Right forelimb (tissue), 1 donor: ENCODE measurements at places on chromosomes 1 and 21.

GRCh38 chr1:239386453-239387303 lies at the start of gene CHRM3:
CHRM3 (plus strand) TSS chr1:239386568; CDS start chr1:239907452, 520,884 bp downstream.
- peak; percentile 71 for DNase-seq

GRCh38 chr1:230328342-230329015 lies 97.7 kb downstream of the PGBD5 start:
- DNase-seq, result no peak

GRCh38 chr1:31514117-31514516 lies 62.2 kb upstream of the TINAGL1 start:
- DNase-seq, result no peak

GRCh38 chr1:12037486-12038355 lies 18.4 kb downstream of the MIIP start:
- DNase-seq, result no peak

GRCh38 chr1:214251354-214251753 lies 29.6 kb upstream of the SMYD2 start:
- DNase-seq, result no peak

DNA sequence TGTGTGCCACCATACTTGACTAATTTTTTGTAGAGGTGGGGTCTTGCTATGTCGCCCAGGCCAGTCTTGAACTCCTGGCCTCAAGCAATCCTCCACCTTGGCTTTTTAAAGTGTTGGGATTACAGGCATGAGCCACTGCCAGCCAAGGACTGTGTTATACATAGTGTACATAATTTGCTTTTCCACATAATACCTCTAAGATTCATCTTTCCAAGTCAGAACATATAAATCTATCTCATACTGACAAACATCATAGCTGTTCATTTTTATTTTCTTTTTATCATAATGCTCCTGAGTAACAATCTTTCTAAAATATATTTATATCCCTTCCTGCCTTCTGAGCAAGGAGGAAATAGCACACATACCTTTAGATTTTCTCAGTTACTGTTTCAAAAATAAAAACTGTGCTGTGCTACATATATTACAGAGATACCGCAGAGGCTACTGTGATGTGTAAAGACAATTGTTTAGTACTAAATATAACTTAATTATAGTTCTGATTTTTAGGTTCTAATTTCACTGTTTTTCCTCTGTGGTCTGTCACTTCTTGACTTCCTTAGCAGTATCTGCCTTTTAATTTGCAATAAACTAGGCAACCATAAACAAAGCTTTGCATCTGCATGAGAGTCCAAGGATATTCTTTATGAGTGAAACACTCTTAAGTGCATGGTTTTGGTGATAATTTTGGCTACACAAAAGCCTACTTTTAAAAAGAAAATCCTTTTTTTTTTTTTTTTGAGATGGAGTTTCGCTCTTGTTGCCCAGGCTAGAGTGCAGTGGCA lies 59.3 kb downstream of the EYA3 start:
- no peak for DNase-seq

DNA sequence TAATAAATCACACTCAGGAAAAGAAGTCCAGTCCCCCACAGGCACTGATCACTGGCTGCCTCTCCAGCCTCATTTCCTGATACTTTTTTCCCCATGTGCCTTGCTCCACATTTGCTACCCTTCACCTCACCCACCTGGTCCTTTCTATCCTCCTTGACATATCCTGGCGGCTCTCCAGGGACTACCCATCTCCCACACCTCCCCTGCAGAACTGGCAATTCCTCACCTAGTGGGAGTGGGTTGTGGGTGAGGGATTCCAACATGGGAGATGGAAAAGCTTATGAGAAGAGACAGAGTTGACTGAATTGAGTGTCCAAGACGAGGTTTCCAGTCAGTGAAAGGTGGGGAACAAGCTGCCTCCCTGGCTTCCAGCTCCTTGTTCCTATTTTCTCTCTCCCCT lies 69.6 kb downstream of the FCRL5 start:
- no peak for DNase-seq

DNA sequence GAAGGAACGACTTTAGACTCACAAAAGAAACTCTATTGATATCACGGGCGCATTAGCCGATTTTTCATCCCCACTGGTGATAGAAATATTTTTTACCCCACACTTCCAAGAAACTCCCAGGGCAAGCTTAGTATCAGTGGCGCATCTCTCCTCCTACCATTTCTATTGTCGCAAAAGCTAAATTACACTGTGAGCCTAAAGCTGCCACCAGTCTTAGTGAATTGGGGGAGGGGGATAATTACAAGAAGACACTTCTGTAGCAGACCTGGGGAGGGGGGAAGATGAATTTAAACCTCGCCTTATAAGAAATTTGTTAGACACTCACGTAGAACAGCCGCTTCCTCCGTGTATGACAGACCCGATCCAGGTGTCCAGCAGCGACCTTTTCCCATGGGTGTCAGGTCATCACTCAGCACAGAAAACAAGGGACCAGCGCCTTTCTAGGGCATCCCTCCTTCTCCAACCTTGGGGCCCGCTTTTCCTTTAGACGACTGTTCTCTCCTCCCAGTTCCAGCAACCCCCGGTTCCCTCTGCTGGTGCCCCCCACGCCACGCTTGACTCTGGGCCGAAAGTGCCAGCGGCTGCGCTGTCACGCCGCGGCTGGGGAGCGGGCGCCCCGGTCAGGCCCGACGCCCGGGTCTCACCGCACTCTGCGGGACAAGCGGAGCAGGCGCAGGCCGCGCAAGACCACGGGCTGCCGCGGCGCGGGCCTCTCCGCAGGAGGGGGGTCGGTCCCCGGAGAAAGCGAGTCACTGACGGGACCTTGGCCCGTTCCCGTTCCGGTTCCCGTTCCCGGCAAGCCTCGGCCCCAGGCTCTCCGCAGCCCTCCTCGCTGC lies 821 bp downstream of the PHC2 start:
- DNase-seq, result peak; percentile 65

DNA sequence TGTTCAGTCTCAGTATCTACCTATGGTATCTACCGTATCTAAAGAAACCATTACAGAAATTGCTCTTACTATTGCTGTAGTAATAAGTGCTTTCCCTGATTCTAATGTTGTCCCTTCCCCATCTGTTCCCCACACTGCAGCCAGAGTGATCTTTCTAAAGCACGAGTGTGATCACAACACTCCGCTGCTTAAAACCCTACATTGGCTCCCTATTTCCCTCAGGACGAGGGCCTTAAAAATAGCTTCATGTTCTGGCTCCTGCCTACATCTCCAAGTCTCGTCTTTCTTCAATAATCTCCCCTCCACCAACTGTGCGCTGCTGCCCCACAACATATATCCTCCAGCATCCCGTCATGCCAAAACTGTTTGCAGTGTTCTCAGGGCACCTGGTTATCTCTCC lies 150.6 kb downstream of the SDCCAG8 start:
- no peak for DNase-seq

- no peak for DNase-seq
Observed at GRCh38 chr1:72285074-72285425, 2.7 kb upstream of the NEGR1 start.

DNA sequence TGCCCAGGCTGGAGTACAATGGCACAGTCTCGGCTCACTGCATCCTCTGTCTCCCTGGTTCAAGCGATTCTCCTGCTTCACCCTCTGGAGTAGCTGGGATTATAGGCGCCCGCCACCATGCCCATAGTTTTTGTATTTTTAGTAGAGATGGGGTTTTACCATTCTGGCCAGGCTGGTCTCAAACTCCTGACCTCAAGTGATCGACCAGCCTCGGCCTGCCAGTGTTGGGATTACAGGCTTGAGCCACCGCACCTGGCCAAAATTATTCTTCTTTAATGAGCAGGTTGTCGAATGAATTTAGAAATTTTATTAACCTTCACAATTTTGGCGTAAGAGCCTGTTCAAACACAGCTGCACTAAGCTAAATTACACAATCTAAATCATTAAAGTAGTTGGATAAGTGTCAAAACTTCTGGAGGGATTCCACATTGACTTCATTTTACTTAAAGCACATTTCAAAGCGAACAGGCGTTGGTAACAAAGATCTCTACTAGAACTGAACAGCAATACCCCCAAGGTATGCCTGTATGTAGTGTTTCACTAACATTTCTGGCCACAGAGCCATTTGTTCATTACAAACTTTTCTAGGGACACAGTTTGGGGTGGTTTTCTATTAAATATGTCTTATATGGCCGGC lies 5.2 kb upstream of the CTH start:
- DNase-seq, result no peak

DNA sequence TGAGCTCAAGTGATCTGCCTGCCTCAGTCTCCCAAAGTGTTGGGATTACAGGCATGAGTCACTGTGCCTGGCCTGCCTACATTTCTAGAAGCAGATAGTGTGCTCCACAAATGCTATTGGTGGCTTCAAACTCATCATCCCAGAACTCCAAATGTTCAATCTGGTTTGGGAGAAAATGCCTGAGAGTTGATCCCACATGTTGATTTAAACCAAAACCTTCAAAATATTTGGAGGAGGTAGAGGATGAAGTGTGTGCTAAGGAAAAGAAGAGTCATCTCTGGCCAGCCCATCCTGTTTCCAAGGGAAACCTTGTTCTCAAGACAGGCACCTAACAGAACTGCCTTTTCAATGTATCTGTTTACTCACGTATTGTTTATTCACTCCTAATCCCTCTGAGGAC lies 55.4 kb upstream of the GRHL3 start:
- no peak for DNase-seq

GRCh38 chr1:90706437-90707362 lies 10.4 kb downstream of the BARHL2 start:
- peak; percentile 50 for DNase-seq

DNA sequence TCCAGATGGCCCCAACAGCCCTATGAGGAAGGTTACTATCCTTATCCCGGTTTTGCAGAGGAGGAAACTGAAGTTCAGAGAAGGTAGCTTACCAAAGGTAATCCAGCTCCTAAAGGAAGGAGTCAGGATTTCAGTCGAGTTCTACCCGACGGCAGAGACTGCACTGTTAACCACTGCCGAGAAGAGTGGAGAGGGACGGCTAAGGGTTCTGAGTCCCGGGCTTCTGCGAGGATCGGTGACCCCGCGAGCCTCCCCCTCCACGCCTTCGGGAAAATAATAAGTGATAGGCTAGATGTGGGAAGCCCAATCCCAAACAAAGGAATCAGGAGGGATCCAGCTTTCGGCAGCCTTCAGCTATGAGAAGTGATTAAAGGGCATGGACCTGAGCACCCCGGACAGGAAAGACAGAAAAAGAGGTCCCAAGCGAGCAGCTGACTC lies 587 bp downstream of the TMEM53 start:
- no peak for DNase-seq

DNA sequence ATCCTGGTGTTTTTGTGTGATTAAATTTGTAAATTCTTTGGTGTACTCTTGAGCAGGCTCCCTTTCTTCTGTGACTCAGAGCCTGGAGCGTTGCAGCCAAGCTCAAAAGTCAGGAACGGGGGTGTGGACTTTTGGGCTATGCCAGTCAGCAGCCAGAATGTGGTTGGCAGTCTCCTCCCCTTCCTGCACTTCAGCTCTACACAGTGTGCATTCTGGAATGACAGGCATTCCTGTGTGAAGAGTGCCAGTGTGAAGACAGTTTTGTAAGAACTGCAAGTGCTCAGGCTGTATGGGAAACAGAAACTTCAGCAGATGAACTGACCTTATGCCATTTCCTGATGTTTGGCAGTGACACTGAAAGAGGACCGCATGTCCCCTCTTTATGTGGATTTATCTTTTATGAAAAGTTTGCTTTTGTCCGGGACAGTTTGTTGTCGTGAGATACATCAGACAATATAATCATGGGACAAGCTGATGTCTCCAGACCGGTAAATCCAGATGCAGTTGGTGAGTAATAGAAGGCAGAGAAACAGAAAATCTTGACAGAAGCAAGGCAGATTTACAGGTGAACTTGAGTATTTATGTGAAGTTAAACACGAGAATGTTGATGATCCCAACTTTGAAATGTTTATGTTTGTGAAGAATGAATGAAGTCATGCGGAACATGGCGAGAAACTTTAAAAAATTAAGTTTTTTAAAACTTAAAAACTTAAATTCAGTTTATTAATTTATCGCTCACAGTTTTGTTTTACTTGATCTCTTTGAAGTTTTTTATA lies 67.7 kb upstream of the RCC1 start:
- peak; percentile 74 for DNase-seq

GRCh38 chr1:84940481-84940880 lies 47.5 kb upstream of the LPAR3 start:
- DNase-seq, result no peak

- DNase-seq, result peak; percentile 87
Observed at GRCh38 chr1:145960468-145961108, 2.8 kb upstream of the LIX1L start.
